ENCODE measurements at places on chromosomes 4 and X.

- DNase-seq, result no peak
Measured at GRCh38 chr4:17058916-17059741, 160.7 kb upstream of the LDB2 start.

GRCh38 chr4:2402941-2403340, 15.5 kb downstream of the ZFYVE28 start:
- DNase-seq, result no peak

DNA sequence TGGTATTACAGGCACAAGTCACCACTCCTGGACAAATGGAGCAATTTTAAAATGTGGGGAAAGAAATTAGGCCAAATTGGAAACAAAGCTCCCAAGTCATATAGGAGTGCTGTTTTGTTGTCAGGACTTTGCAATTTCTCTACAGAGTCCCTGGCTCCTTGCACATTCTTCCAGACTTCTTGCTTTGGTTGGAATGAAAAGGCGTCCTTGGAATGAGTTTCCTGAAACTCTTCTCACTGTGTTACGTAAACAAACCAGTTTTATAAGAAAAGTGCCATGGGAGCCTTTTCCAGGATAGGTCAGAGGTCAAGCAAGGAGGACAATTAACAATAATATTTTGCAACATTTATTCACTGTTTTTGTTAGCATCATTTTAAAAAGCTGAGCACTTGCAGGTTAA, 32.4 kb upstream of the KIT start:
- no peak for DNase-seq

GRCh38 chrX:65034292-65034667, 58.0 kb upstream of the ZC4H2 start:
- no peak for DNase-seq

DNA sequence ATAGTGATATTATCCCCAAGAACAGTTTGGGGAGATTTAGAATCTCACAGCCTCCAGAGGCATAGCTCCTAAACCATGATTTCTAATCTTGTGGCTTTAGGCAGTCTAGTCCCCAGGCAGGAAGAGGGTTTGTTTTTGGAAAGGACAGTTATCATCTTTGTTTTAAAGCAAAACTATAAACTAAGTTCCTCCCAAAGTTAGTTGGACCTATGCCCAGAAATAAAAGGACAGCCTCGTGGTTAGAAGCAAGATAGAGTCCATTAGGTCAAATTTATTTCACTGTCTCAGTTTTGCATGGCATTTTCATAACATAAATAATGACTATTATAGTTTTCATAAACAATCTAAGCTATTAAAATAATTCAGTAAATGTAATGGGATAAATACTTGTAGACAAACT, 120.5 kb downstream of the MAGEC2 start:
- DNase-seq, result no peak

DNA sequence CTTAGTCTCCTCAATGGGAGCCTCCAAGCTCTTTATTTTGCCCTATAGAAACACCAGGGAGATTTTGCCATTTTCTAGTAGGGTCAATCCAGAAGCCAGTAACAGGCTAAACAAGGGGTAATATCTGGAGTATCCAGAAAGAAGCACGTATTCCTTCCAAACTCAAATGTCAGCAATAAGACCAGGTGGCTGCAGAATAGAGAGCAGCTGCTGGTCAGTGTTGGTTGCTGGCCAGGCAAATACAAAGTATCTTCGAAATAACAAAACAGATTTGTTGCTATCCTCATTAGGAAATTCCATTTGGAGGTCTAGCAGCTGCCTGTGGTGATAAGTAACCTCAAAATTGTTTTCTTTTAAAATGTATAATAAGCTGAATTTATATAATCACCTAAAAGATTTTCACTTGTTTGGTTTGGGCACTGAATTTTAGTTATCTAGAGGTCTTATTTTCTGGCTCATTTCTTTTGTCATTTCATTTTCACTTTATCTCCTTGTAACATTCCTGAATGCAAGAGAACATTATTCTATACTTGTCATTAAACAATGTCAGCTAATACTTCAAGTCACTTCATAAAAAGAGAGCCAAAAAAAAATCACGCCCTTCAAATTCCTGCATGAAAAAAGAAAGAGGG, 320.6 kb downstream of the DTHD1 start:
- no peak for DNase-seq

DNA sequence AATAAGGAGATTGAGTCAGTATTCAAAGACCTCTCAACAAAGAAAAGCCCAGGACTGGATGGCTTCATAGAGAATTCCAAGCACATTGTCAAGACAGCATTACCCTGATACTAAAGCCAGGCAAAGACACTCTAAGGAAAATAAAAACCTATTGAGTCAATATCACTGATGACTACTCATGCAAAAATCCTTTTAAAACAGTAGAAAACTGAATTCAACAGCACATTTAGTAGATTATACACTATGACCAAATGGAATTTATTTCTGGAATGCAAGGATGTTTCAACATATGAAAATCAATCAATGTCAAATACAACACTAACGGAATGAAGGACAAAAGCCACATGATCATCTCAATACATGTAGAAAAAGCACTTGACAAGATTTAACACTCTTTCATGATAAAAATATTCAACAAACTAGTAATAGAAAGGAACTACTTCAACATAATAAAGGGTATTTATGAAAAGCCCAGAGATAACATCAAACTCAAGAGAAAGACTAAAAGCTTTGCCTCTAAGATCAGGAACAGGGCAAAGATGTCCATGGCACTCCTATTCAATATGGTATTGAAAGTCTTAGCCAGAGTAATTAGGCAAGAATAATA, 633.3 kb downstream of the ANKRD50 start:
- DNase-seq, result no peak

- no peak for DNase-seq
Measured at GRCh38 chr4:151302432-151302831, 23.0 kb downstream of the SH3D19 start.

DNA sequence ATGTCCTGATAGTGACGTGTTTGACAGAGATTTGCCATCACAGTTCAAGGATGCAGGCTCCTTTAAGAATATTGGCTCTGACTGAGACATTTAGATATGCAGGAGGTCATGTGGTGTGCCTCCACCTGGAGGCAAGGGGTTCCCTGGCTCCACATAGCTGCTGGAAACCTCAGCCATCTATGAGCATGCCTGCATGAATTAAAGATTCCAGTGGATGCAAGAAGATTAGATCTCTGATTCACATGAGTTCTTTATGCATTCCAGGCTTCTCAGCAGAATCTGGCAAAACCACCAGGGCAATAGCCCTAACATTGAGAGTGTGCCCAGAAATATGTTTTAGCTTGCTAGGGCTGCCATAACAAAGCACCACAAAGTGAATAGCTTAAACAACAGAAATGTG, 298.5 kb upstream of the AADAT start:
- DNase-seq, result no peak

DNA sequence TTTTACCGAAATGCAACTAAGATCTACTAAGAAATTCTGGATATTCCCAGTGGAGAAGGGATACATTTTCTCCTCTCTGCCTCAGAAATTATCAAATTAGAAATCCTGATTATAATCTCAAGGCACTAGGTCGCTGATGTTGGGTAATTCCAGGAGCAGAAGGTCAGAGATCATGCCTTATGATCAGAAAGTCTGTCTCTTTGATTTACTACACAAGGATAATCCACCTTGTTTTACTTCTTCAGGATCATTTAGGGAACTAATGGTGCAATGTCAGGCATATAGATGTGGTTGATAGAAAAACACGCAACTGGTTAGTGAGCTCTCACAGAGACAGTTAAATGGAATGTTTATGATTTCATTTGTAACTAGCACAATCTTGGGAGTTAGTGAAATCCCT, 1069.7 kb downstream of the STIM2 start:
- no peak for DNase-seq

DNA sequence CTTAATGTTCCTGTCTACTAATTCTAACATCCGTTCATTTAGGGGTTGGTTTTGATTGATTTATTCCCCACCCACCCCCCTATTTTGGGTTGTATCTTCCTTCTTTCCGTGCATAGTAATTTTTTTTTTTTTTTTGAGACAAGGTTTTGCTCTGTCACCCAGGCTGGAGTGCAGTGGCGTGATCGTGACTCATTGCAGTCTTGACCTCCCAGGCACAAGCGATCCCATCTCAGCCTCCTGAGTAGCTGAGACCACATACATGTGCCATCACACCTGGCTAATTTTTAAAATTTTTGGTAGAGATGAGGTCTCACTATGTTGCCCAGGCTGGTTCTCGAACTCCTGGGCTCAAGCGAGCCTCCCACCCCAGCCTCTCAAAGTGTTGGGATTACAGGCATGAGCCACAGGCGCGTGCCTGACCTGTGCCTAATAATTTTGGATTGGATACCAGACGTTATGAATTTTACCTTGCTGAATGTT, 79.9 kb downstream of the ZFX start:
- no peak for DNase-seq

DNA sequence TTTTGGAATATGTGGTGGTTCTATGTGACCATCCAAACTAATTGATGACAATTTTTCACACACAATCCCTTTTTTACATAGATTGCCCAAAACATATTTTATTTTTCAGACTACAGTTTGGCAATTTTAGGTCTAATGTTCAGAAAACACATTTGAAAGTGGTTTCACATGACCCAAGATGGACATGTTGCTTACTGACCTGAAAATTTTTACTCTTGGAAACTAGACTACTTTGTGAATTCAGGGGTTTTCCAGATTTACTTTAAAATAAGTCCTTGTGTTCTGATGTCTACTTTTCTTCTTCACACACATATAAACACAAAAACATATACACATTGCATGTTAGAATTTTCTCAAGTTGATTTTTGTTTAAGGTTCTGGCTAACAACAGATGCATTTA, 79.5 kb downstream of the HMGB2 start:
- DNase-seq, result no peak

GRCh38 chr4:123401271-123402120, 4.9 kb downstream of the SPRY1 start:
- DNase-seq, result no peak

GRCh38 chr4:123398853-123399626, 2.4 kb downstream of the SPRY1 start:
- DNase-seq, result no peak

DNA sequence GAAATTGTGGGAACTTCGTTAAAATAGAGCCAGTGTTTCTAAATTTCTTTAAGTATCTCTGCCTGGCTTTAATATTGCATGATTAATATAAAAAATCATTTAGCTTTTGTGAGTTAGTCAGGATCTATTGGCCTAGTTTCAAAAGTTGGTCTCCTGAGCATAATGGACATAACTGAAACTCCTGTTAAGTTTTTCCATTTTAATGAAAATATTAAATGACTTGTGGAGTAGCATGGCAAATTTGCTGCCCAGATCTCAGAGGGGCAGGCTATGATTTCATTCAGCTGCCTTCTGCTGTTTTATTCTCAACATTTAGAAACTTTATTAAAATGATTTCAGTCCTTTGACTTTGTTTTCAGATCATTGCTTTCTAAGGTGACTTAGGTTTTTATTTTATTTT, 962.9 kb upstream of the GRID2 start:
- DNase-seq, result no peak

DNA sequence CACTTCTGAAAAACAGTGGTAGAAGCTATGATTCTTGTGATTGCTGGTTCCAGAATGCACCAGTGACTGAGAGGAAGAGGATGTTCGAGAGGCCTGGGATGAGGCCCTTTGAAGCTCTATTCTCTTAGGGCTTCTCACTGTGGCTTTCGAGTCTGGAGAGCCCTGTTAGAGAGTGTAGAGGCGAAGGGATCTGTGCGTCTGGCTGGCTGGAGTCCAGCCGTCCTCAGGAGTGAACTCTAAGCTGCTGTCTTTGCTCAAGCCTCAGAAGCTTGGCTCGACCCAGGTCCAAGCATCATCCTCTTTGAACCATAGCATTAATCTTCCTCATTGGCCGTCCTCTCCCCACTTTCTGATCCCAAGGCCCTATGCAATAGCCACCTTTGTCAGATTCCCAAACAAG, 51.6 kb downstream of the ELF4 start:
- DNase-seq, result no peak

GRCh38 chr4:187209921-187210613, 486.4 kb upstream of the FAT1 start:
- DNase-seq, result no peak

- DNase-seq, result no peak
Measured at GRCh38 chr4:81352446-81352835, 119.3 kb downstream of the RASGEF1B start.

- no peak for DNase-seq
Measured at GRCh38 chrX:88828011-88828410, 81.0 kb downstream of the CPXCR1 start.

DNA sequence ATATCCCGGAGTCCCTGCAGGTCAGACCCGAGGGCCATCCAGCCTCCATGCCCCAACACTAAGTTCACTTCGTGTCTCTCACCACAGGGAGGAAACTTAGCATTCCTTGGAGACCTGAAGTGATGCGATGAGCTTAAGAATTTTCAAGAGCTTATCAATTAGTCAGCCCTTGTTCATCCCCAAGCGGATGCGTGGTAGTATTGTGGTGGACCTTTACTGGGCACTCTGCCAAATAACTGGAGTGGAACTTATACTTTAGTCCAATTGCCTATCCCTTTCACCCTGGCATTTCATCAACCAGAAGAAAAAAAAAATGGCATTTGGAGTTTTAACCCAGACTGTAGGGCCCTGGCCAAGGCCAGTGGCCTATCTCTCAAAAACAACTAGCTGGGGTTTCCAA, 137.1 kb downstream of the RELL1 start:
- DNase-seq, result no peak

DNA sequence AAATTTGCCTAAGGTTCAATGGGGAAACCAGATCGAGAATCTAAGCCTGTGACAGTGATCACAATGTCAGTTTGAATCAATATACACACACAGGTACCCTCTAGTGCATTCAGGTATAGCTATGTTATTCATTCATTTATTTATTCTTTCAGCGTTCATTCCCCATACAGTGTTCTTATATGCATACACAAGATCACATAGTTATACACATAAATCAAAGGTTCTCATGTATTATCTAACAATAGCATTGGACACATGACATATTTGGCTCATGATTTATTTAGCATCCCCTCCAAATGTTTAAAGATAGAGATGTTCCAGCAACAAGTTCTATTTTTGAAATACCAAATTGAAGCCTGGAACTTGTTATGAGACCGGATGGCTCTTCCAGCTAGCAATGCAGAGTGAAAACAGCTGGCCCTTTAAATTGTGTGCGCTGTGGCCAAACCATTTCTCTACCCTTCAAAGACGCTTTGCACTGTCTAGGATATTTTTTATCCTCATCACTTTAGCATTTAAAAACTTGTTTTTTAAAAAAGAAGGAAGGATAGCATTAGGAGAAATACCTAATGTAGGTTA, 131.0 kb downstream of the ATXN3L start:
- no peak for DNase-seq

DNA sequence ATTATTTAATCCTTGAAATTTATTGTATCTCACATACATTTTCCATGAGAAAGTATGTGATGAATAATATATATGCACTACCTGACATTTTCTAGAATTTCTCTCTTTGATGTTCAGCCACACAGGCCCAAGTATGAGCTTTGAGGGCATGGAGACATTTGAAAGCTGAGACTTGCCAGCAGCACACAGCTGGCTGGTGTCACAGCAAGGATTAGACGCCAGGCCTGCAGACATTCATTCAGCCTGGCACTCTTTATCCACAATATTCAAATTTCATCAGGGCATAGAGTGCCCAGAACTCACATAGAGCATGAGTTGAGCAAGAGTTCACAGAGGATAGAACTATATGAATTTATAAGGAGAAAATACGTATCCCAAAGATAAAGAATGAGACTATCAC, 74.0 kb downstream of the GRIA2 start:
- no peak for DNase-seq

Data from stimulated activated CD8-positive, alpha-beta memory T cell treated with anti-CD3 and anti-CD28 coated beads, Interleukin-4, amount 100 ng/mL, for 4 hours (primary cell).